ENCODE measurements at places on chromosomes 13 and 19.

DNA sequence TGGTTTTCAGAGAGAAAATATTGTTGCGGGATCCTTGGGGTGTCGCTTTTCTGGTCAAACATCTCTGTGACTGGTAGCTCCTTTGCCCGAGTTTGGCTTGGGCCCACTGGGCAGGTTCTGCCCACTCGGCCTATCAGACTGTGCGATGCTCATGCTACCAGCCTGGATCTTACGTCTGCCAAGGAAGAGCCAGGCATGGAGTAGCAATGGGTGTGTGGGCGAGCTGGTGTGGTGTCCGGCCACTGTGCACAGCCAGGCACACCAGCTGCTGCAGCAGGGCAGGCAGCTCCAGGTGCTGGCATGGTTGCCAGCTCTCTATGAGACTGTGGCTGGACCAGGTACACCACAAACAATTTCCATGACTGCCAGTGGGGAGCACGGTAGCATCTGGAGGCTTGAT is 1351.8 kb upstream of the PCDH20 start:
- DNase-seq = no peak

DNA sequence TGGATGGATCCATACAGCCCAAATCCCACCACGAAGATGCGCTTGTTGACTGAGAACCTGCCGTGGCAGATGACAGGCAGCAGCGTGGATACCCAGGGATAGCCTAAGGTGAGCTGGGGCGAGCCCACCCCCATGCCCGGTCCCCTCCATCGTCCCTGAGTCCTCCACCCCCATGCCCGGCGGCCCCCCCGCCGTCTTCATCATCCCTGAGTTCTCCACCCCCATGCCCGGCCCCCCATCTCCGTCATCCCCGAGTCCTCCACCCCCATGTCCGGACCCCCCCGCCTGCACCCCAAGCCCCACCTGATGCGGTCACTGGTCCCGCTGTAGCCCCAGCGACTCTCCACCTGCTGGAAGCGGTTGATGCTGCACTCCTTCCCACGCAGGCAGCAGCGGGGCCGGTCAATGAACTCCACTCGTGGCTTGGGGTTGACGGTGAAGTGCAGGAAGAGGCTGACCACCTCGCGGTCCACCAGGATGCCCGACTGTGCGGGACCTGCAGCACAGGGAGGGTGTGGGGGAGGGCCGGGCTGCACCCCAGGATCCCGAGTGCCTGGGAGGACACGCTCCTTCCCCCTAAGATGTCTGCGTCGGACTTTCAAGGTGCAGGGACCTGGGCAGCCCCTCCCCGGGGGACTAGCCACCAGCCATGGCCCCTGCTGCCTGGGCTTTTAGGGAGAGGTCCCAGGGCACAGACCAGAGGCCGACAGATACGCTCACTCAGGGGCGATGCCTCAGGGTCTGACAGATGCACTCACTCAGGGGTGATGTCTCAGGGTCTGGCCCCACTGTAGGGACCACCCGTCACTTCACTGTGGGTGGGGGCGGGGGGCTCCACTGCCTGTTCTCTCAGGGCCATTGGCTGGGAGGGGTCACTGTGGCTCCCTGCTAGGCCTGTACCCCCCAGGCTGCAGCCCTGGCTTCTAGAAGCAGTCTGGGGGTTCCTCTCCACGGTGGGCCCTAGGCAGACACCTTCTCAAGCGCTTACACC is 28.0 kb downstream of the BTBD2 start:
- DNase-seq = no peak

DNA sequence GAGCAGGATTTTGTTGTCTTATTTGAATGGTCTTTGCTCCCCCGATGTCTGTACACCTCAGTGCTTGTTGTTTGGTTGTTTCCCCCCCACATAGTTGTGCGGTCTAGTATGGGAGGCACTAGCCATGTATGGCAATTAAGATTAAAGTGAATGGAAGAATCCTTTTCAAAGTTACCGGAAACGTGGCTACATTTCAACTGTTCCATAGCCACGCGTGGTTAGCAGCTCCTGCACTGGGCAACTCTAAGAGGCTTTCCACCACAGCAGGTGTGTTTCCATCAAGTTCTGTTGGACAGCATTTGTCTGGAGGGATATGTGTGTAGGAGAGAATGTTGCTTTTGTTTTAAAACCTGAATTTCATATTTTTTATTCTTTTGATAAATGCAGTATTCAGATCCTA is 247.3 kb downstream of the GGACT start:
- no peak for DNase-seq

DNA sequence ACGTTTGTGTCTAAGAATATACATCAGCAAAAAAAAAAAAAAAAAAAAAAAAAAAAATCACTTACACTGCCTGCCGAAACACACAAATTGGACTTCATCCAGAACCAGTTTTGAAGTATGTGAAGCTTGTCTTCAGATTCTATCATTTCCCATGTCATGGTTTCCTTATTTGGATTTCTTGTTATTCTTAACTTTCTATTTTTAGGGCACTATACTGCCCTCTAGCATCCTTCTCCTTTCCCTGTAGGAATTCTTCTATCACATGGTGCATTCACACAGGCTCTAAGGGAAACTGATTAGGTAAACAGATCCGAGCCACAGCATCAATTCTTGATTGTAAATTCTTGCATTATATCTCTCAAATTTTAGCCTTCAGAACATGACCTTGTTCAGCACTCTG is 1507.5 kb downstream of the OLFM4 start:
- DNase-seq = peak; percentile 14

DNA sequence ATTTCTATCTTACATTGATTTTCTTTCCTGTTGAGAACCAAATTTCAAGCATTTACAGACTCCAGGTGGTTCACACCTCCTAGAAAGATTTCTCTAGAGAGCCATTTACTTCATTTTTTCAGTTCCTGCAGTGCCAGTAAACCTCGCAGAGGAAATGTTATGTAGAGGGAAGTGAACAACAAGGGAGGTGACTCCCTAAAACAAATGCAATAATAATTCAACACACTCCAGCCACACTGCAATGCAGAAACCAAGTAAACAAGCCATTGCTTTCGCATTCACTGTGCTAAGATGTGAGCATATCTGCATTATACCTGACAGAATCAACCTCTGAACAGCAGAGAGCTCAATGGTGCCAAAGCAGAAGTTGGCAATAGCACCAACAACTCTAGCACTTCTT is 215.1 kb downstream of the RBM26 start:
- no peak for DNase-seq
